A673 (cell line): ENCODE measurements at places on chromosomes 4 and X. TPM values are rescaled to one million over a fixed set of nuclear protein-coding genes. Genes with fewer than 3 reads are reported as not detected.

Gene KCNIP4
- not detected in 2 replicates for total RNA-seq

DNA sequence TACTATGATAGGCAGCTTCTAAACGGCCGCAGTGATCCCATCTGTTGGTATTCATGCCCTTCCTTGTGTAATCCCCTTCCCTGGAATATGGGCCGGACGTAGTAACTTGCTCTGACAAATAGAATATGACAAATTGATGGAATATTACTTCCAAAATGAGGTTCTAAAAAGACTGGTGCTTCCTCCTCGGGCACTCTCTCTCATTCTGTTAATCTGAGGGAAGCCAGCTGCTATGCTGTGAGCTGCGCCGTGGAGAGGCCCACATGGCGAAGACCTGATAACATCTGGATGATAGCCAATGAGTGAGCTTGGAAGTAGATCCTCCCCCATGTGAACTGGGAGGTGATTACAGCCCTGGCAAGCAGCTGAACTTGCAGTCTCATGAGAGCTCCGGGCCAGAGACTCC is 27.2 kb upstream of the SLC25A4 start:
- DNase-seq = peak; percentile 30
- no peaks in the 10 kb centered on the region for H3K27me3 ChIP-seq
- H3K4me1 ChIP-seq = peaks cover 5% of the 10 kb centered on the region
- no peak overlapping the region for H3K4me3 ChIP-seq
- no peak overlapping the region for H3K27ac ChIP-seq

DNA sequence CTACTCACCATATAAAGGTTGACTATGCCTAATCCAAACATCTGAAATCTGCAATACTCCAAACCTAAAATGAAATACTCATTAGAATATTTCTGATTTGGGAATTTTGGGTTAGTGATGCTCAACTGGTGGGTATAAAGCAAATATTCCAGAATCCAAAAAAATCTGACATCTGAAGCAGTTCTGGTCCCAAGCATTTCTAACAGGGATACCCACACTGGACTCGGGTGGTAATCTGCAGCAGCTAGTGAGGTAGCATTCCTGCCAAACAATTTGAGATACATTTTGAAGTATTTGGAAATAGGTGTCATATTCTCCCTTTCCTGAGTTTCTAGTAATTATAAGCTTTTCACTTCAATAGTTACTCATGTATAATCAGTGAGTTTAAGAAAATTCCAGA is 49.6 kb upstream of the RPA4 start:
- H3K27ac ChIP-seq = no peak overlapping the region
- H3K36me3 ChIP-seq = no peaks in the 10 kb centered on the region
- no peak overlapping the region for H3K4me3 ChIP-seq
- DNase-seq = no peak
- no peaks in the 10 kb centered on the region for H3K27me3 ChIP-seq
- H3K4me1 ChIP-seq = no peaks in the 10 kb centered on the region

Gene TRAM1L1
- total RNA-seq = 4.5 and 5.3 TPM in 2 replicates

DNA sequence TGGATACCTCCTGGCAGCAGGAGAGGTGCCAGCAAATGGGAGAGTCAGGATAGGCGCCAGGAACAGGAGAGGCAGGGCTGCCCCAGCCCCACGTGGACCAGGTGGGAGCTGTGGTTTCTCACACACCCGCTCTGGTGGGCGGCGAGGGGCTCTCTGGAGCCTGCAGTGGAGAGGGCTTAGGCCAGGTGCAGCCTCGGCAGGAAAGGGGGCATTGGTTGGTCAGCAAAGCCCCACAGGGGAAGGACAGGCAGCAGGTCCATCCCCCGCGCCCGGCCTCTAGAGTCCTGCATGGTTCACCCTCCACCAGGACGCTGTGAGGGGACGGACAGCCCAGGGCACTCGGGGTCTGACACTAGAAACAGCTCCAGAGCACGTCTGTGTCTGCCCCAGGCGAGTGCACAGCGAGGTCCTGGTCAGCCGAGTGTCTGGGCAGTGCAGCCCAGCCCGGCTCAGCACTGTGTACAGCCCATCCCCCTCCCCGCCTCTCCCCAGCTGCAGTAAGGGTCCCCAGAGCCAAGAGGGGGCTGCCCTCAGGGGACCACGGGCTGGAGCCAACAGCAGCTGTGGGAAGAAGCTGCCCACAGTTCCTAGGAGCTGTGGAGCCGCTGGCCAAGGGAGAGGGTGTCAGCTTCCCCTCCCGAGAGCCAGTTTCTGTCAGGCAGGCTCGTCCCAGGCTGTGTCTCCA is 8.2 kb downstream of the ATP5ME start:
- no peak overlapping the region for H3K27ac ChIP-seq
- H3K27me3 ChIP-seq = no peaks in the 10 kb centered on the region
- peaks cover 4% of the 10 kb centered on the region for H3K36me3 ChIP-seq
- peaks cover 4% of the 10 kb centered on the region for H3K4me1 ChIP-seq

Gene TRIM60
- not detected in 2 replicates for total RNA-seq

- peak overlapping the region; percentile 41 for H3K4me3 ChIP-seq
- no peak overlapping the region for H3K27ac ChIP-seq
- H3K36me3 ChIP-seq = no peaks in the 10 kb centered on the region
- DNase-seq = peak; percentile 64
- H3K4me1 ChIP-seq = no peaks in the 10 kb centered on the region
Measured at GRCh38 chr4:27084685-27085361, 224.2 kb downstream of the STIM2 start.

DNA sequence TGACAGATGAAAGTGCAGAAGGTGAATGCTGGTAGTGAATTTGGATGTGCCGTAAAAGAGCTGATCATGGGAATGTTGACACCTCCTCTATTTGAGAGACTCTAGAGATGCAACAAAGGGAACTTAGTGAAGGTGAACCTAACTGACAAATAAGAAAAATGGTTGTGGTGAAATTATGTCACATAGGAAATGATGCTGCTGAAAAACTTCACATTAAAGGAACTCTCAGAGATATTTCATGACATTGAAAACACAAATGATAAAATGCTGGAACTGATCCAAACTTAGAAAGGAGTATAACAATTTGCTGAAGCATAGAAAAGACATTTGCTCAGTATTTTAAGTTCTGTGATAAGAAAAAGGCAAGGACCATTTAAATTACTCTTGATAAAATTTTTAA is 31.9 kb downstream of the MGAT4D start:
- no peak for DNase-seq
- no peaks in the 10 kb centered on the region for H3K36me3 ChIP-seq
- H3K4me3 ChIP-seq = no peak overlapping the region
- no peaks in the 10 kb centered on the region for H3K4me1 ChIP-seq

DNA sequence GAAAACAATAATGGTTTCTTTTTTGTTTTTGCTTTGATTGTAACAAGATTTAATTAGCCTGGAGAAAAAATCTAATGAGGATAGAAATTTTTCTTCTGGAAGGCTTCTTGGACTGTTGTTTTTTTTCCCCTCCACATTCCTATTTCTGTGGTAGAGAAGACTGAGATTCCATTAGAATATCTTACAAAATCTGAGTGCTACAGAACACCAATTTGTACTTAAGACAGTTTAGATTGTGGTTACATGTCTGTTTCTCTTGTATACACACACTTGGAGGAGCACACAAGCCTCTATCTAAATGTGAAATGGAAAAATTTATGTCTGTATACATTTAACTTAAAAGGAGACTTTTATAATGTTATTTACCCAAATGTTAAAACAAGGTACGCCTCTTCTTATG is 176.9 kb upstream of the ARSJ start:
- H3K4me1 ChIP-seq = no peaks in the 10 kb centered on the region
- no peaks in the 10 kb centered on the region for H3K27me3 ChIP-seq
- H3K36me3 ChIP-seq = no peaks in the 10 kb centered on the region
- DNase-seq = no peak

- peak overlapping the region; percentile 84 for H3K27ac ChIP-seq
- peaks cover 46% of the 10 kb centered on the region for H3K4me1 ChIP-seq
- no peaks in the 10 kb centered on the region for H3K27me3 ChIP-seq
- no peak overlapping the region for H3K4me3 ChIP-seq
Measured at GRCh38 chr4:98746530-98746929, 88.1 kb upstream of the TSPAN5 start.

DNA sequence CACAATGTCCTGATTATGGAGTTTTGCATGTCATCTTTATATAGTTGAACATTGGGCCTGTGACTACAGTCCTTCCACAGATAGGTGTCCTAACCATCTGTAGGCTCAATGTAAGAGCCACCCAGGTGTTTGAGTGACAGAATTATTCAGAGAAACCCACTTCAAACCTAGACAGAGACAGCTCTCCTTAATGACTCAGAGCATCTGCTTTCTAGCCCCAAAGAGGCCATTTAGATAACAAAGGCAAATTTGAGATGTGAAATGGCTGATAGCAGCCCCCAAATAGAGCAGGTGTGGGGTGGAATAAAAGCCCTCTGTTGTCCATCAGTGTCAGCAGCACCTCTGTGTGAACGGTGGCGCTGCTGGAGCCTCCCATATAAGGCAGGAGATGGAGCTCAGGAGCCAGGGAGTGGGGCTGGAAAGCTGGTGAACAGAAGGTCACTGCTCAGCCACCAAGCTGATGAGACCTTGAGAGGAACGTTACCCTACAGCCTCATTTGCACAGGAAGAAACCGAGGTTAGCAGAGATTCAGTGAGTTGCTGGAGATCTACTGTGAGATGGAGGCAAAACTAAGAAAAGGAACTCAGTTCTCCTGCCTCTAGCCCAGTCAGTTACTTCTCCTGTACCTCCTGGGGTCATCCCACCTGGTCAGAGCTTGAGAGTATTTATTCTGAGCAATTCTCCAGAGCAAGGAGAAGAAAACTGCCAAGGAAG is 153.3 kb upstream of the LNX1 start:
- H3K27me3 ChIP-seq = no peaks in the 10 kb centered on the region
- H3K36me3 ChIP-seq = no peaks in the 10 kb centered on the region
- H3K4me3 ChIP-seq = no peak overlapping the region
- no peak overlapping the region for H3K27ac ChIP-seq
